ENCODE measurements at places on chromosomes 13 and 19.
A peak's percentile ranks its signal among the peaks of the same experiment; 100 is the strongest.

DNA sequence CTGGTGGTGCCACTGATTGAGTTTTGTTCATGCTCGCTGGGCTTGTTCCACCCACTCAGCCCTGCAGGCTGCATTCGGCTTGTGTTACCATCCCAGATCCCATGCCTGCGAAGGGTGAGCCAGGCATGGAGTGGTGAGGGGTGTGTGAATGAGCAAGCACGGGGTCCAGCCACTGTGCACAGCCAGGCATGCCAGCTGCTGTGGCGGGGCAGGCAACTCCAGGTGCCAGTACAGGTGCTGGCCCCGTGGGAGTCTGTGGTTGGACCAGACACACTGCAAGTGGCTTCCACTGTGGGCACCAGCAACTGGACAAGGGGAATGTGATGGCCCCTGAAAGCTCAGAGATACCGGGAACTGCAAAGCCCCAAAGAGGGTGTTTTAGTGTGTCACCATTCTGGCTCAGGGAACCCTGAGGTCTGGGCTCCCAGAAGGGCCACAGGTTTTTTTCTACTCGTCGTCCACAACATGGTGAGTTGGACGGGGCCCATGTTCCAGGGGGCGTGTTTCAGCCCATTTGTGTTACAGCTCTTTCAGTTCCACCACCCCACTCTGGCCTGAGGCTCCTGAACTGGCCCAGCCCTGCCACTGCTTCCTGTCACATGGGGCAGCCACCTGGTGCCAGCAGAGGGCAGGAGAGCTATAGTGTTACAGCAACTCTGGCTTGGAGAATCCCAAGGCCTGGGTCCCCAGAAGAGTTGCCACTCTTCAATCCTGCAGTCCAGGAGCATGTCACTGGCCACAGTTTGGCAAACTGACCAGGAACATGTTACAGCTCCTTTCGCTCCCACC lies 217.0 kb upstream of the OBI1 start:
- no peak for DNase-seq

- DNase-seq, result no peak
These were observed 695 bp downstream of the TICAM1 start for GRCh38 chr19:4830768-4831265.

- no peak for DNase-seq
These were observed 9.5 kb downstream of the NR2F6 start for GRCh38 chr19:17235971-17236777.

DNA sequence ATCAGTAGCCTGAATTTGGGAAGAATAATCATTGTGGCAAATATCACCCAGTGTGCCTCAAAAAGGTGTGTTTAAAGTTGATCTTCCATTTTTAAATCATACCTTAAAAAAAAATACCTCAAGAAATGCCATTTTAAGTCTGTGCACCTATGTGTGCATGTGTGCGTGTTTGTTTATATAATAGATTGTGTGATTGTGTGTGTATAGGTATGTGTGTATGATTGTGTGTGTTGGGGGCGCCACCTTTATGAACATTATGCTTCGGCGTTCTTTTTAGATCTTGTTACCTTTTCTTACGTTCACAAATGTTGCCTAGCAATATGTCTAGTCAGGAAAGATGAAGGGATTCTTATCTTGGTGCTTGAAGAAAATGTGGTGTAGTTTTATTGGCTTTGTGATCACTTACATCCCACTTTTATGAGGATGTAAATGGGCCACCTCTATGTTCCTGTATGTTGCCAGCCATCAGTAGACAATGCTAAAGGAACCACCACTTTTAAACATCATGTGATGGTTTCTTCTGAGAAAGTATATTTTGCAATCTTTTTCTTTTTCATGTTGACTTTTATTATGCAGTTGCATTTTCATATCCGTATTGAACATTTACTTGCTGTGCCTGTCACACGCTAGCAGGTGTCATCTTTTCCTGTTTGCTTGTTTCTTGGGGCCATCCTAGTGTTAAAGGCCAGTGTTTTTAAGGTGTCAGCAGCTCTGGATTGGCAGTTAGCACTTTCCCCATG lies 2.2 kb upstream of the IRS2 start:
- no peak for DNase-seq

DNA sequence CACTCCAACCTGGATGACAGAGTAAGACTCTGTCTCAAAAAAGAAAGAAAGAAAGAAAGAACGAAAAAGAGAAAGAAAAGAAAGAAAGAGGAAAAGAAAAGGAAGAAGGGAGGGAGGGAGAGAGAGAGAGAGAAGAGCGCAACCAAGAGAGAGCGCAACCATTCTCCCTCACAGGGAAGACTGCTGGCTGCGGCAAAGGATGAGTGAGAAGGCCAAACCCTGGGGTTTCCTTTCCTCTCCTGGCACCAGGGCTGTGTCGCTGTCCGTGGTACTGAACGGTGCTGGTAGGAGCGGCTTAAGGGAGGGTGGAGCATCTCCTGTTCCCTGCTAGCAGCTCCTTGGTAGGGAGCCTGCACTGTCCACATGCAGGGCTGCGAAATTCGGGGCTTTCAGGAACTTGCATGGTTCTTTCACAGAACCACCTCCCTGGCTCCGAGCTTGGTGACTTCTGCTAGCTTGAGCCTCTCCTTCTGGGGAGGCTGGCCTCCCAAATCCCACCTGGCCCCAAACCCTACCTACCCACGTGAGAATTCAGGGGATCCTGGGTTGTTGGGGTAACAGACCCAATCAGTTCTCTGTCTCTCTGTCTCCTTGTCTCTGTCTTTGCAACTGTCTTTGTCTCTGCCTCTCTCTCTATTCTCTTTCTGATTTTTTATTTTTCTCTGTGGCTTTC lies 51.1 kb upstream of the ZNRF4 start:
- peak; percentile 46 for DNase-seq

- DNase-seq, result no peak
These were observed 233.9 kb downstream of the ZIC5 start for GRCh38 chr13:99737481-99738245.
